ENCODE measurements at places on chromosomes 4 and X.

DNA sequence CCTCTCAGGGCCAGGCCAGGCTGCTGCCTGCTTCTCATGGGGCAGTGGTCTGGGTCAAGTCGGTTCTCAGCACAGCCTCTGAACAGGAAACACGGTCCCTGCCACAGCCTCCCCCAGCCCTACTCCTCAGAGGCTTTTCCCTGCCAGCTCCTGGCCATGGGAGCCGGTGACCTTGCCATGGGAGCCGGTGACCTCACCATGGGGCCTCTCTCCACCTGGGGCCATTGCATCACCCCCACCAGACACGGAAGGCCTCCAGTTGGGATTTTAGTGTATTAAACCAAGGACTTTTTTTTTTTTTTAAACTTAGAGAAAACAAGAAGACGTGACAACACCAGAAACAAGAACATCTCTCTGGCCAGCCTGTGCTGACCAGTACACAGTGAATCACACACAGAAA, 25.6 kb downstream of the ETDB start:
- DNase-seq: no peak

GRCh38 chrX:140440876-140441275, 64.0 kb downstream of the SOX3 start:
- DNase-seq: no peak

- no peak for DNase-seq
Observed at GRCh38 chr4:81346719-81347118, 125.0 kb downstream of the RASGEF1B start.

DNA sequence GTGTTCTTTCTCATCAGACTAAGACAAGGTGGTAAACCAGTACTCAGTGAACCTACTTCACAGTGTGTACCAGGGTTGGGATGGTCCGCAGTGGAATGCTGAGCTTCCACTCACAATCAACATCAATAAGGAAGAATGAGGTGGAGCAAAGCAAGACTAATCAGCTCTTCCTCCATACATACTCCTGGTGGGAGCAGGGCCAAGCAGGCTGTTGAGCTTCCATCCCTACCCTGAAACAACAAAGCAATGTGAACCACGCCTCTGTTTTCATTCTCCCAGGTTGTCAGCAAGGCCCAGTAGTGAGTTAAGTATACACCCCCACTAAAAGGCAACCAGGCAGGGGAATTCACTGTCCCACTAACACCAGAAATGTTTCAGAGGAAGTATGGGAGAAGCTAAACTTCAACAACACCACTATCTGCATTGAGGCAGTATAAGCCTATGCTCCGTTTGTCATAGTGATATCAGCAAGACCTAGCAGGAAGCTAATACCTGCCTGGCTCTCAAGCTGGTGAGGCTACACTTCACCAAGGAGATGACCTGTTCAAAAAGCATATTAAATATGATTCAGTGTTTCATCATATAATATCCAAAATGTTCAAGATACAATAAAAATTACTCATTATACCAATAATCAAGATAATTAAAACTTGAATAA, 109.5 kb downstream of the DDX60 start:
- DNase-seq: no peak

DNA sequence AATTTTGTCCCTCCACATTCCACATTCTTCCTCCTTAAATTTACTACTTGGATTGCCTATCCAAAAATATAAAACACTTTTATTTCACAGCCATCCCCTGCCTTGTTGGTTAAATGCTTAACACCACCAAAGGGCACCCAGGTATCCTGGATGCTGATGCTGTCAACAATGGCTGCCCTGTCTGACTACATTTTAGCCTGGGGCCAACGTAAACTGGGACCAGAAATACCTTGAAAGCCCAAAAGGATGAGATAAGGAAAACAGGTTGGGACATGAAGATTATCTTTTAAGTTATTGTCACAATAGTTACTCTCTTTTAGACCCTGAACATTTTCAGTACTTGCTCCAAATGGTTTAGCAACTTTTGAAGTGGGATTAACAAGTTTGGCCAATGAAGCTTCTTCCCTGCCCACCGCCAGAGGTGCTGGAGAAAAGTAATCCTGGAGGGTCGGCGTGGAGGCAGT, 775 bp upstream of the YIPF6 start:
- DNase-seq: no peak
